Mammary microvascular endothelial cell (primary cell): ENCODE measurements at places on chromosomes 1 and 21. TPM values are rescaled to one million over a fixed set of nuclear protein-coding genes. Genes with fewer than 3 reads are reported as not detected.

The CTSE gene
- total RNA-seq: not detected in 2 replicates

The ARMH1 gene
- total RNA-seq: not detected in 2 replicates

The KLF17 gene
- not detected in 2 replicates for total RNA-seq

The LAD1 gene
- not detected in 2 replicates for total RNA-seq

The HCRTR1 gene
- 0.13 and 0.30 TPM in 2 replicates for total RNA-seq
